ENCODE measurements at places on chromosomes 5 and 9. TPM values are rescaled to one million over a fixed set of nuclear protein-coding genes. Genes with fewer than 3 reads are reported as not detected.

KIAA0825 gene
- total RNA-seq: 0.23 TPM

CATSPER3 gene
- total RNA-seq: 0.40 TPM

NUTM2F gene
- not detected for total RNA-seq

RNF183 gene
- total RNA-seq: not detected

DNA sequence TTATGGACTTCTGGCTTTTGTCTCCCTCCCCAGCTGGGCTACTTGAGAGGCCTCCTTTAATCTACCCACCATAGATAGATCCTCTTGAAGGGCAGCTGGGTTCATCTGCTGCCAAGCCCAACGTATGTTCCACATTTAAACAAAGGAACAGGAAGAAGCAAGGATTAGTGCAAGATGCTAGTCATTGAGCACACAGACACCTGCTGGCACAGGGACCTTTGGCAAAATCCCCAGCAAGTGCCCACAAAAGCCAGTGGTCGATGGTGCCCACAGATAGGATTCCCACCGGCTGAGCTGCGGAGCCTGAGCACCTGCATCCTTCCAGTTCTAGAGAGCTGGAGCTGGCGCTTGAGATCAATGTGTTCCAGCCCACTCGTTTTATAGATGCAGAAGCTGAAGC, 57.7 kb upstream of the SHB start:
- peak; percentile 6 for DNase-seq

DNA sequence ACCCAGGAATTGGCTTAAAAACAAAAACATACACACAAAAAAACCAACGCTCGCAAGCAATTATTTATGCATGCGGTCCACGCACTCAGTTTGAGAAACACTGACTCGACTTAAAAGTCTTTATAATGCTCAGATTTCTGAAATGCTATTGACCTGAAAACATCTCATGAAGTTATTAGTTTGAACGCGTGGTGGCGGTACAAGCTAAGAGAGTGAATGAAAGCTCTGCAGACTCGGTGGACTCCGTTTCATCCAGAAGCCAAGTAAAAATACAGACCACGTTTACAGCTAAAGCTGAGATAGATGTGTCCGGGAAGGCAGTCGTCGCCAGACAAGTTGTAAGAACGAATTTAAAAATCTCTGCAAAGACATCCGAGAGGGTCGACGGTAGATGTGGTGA, at the start of gene PCDHB6:
TSS of gene PCDHB6 (plus strand) at position 246 of the 400 bp plus-strand sequence. CDS start 201 bp downstream, outside the sequence.
- no peak for DNase-seq

- DNase-seq: no peak
Measured at GRCh38 chr9:27160636-27161035, 51.6 kb downstream of the TEK start.

DNA sequence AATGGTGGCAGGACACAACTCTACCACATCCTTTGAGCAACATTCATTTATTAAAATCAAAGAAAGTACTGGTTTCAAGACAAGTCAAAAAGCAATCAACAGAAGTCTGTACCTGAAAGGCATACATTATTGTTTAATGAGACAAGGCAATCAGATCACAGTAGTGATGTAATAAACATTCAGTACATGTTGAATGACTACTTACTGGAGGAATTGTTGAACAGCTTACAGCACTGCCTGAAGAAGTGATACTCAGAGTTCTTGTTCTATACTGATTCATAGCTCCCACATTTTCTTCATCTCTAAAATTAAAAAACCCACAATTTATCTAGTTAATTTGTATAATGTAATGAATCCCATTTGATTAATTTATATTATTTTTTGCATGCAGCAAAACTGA, 18.2 kb downstream of the RIOK2 start:
- no peak for DNase-seq
